Lung (tissue), 17 donors: ENCODE measurements at places on chromosomes 3 and 15. TPM values are rescaled to one million over a fixed set of nuclear protein-coding genes. Genes with fewer than 3 reads are reported as not detected.

The PLAAT1 gene
- total RNA-seq = 0.86 TPM

- H3K36me3 ChIP-seq = peaks cover 6% of the 10 kb centered on the region
- H3K4me3 ChIP-seq = no peak overlapping the region
- no peak overlapping the region for H3K27ac ChIP-seq
- H3K27me3 ChIP-seq = no peaks in the 10 kb centered on the region
- no peaks in the 10 kb centered on the region for H3K4me1 ChIP-seq
These were observed 73.5 kb upstream of the CSPG5 start for GRCh38 chr3:47652142-47652541.

DNA sequence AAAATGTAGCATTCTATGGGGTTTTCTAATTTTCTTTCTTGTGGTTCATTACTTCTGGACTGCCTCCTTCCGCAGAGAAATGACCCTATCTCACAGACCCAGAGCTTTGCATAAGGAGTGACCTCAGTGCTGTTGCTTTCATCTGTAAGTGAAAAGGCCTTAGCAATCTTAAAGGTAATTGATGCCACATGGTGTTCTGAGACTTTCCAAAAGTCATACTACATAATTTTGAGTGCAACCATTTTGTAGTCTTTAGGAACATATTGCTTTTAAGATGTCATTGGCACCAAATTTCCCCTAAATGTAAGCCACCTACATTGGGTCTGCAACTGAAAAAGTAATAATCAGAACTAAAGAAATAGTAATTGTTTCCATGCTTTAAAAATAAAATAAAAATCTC lies 9.2 kb upstream of the HHLA2 start:
- no peak overlapping the region for H3K27ac ChIP-seq
- no peaks in the 10 kb centered on the region for H3K36me3 ChIP-seq
- no peak for DNase-seq
- no peaks in the 10 kb centered on the region for H3K27me3 ChIP-seq
- H3K4me1 ChIP-seq = peaks cover 3% of the 10 kb centered on the region

GRCh38 chr15:90829942-90830440 lies 38.4 kb upstream of the FURIN start:
- H3K27me3 ChIP-seq = no peaks in the 10 kb centered on the region
- no peaks in the 10 kb centered on the region for H3K36me3 ChIP-seq

DNA sequence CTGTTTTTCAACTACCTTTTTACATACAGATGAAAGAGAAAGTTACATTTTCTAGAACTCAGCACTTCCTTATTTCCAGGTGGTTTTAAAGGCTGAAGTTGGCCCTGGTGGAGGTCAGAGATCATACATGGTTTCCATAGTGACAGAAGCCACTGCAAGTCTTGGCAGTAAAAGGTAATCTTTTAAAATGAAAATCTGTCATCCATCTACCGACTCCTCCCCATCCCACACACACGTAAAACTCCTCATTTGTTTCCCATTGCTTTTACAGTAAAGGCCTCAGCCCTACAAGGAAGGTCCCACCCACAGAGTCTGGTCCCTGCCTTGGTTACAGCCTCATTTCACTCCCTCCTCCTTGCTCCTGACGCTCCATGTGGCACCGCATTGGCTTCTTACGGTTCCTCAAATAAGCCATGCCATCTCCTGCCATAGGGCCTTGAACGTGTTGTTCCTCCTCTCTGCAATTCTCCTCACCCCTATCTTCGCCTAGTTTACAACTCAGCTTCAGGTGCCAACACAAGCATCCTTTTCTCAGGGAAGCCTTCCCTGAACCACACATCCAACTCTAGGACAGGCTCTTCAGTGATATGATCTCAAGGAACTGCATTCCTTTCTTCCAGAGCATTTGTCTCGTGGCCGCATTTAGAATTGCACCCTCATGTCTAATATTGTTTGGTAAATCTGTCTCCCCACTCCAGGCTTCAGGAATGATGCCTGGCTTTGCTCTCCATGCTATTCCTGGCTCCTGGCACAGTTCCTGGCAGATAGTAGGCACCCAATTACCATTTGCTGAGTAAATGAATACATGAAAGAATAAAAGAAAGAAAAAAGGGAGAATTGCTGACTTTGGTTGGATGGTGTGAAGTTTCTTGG lies 2.6 kb downstream of the CYP19A1 start:
- no peaks in the 10 kb centered on the region for H3K36me3 ChIP-seq
- H3K4me1 ChIP-seq = no peaks in the 10 kb centered on the region
- no peaks in the 10 kb centered on the region for H3K27me3 ChIP-seq

GRCh38 chr15:99125061-99125891 lies 20.4 kb downstream of the SYNM start:
- H3K4me1 ChIP-seq = peaks cover 17% of the 10 kb centered on the region
- no peak overlapping the region for H3K4me3 ChIP-seq
- no peak for DNase-seq
- H3K27me3 ChIP-seq = no peaks in the 10 kb centered on the region
- no peaks in the 10 kb centered on the region for H3K36me3 ChIP-seq
- peak overlapping the region; percentile 87 for H3K27ac ChIP-seq

GRCh38 chr3:183050706-183051105 lies 48.6 kb downstream of the MCCC1 start:
- DNase-seq = no peak
- H3K36me3 ChIP-seq = peaks cover 19% of the 10 kb centered on the region
- H3K4me3 ChIP-seq = no peak overlapping the region
- no peak overlapping the region for H3K27ac ChIP-seq
- H3K4me1 ChIP-seq = peaks cover 2% of the 10 kb centered on the region
- H3K27me3 ChIP-seq = no peaks in the 10 kb centered on the region

DNA sequence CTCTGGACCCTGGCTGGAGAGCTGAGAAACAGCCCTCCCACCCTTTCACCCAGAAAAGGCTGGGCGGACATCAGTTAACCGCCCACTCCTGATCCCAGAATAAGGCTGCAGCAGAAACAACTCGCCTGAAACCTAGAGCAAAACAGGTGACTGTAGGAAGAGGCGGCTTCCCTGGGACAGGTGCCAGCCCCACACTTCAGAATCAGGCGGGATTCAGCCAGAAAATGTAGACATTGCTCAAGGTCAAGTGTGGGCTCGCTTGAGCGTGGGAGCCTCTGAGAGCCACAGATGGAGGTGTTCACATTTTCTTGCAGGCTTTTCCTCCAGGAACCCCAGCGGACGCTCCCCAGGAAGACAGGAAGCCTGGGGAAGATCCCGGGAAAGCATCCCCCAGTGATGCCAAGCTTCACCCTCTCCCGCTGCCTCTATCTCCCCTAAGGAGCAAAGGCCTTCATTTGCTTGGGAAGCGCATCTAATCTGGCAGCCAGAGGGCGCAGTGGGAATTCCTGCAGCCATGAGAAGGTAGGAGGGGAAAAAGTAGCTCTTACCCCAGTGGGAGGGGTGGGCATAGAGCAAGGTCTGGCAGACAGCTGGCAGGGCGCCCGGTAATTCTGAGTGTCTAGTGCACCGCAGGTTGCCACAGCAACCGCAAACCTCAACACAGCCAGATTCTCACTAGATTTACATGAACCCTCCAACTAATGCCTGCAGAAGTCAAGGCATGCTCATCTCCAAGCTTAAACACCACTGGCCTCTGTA lies 77.7 kb downstream of the OCA2 start:
- no peak overlapping the region for H3K27ac ChIP-seq
- DNase-seq = peak; percentile 93
- no peaks in the 10 kb centered on the region for H3K36me3 ChIP-seq
- peaks cover 38% of the 10 kb centered on the region for H3K4me1 ChIP-seq

DNA sequence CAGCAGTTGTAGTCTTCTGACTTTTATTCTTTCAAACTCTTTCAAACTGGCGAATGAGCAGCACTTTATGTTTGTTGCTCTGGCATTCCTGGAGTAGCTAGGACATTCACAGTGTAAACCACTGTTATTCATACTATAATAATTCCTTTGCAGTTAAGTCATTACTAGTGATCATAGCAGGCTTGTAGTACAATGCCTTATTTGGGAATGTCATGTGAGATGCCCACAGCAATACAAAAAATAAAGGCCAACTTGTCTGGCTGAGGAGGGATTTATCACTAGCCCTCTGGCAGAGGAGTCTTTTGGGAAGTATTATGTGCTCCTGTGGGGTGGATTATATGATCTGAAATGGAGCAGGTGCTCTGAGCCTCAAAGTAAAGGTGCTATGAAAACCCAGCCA lies 197.2 kb downstream of the VGLL3 start:
- peak; percentile 74 for DNase-seq
- H3K27ac ChIP-seq = no peak overlapping the region
- no peaks in the 10 kb centered on the region for H3K27me3 ChIP-seq
- no peaks in the 10 kb centered on the region for H3K36me3 ChIP-seq

- no peak for DNase-seq
- H3K27me3 ChIP-seq = no peaks in the 10 kb centered on the region
These were observed 364.2 kb upstream of the PLSCR5 start for GRCh38 chr3:146969356-146969755.

The FETUB gene
- not detected for total RNA-seq

DNA sequence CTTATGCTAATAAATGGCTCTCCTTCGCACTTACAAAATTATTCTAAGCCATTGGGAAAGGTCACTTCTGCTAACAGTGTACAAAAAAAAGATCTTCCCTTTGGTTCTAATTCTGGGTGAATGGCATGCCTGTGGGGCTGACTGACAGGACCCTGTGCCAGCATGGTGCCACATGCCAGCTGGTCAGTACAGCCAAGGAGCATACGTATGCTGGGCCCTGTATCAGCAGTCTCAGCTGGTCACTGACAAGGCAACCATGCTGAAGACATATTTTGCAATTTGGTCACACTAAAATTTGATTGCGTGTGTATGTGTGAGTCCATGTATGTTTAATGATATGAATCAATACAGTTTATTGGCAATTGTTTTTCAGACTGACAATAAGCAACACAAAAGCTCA lies 246.1 kb downstream of the TBL1XR1 start:
- H3K27ac ChIP-seq = no peak overlapping the region
- H3K36me3 ChIP-seq = no peaks in the 10 kb centered on the region
- DNase-seq = no peak
- no peaks in the 10 kb centered on the region for H3K27me3 ChIP-seq
- no peak overlapping the region for H3K4me3 ChIP-seq

- H3K27ac ChIP-seq = peak overlapping the region; percentile 46
- peaks cover 15% of the 10 kb centered on the region for H3K4me1 ChIP-seq
- no peak for DNase-seq
These were observed 31.9 kb upstream of the UACA start for GRCh38 chr15:70795311-70795665.

The UROC1 gene
- 0.09 TPM for total RNA-seq

GRCh38 chr15:82643992-82644391 lies 3.2 kb downstream of the CPEB1 start:
- H3K36me3 ChIP-seq = no peaks in the 10 kb centered on the region
- H3K27ac ChIP-seq = no peak overlapping the region
- no peak for DNase-seq
- H3K4me1 ChIP-seq = no peaks in the 10 kb centered on the region
- H3K27me3 ChIP-seq = peaks cover 7% of the 10 kb centered on the region

The REC114 gene
- not detected for total RNA-seq
